ENCODE measurements at places on chromosomes 4 and X. TPM values are rescaled to one million over a fixed set of nuclear protein-coding genes. Genes with fewer than 3 reads are reported as not detected.

The STAP1 gene
- total RNA-seq, result 5.5 TPM

The ASMT gene
- total RNA-seq, result not detected

The AFF2 gene
- total RNA-seq, result 14.7 TPM

The CXXC4 gene
- total RNA-seq, result 9.6 TPM

The SHOX gene
- total RNA-seq, result 0.96 TPM

The C4orf50 gene
- 1.4 TPM for total RNA-seq

The DUSP21 gene
- total RNA-seq, result 0.72 TPM

The CEP135 gene
- 28.6 TPM for total RNA-seq

The XAGE1B gene
- 5.5 TPM for total RNA-seq

The ZIC3 gene
- total RNA-seq, result 0.72 TPM

The MTMR8 gene
- 2.6 TPM for total RNA-seq

The EMCN gene
- total RNA-seq, result 8.7 TPM

The TMEM47 gene
- 83.1 TPM for total RNA-seq

- no peak for DNase-seq
These were observed 253.1 kb upstream of the RPS6KA3 start for GRCh38 chrX:20519826-20520225.

DNA sequence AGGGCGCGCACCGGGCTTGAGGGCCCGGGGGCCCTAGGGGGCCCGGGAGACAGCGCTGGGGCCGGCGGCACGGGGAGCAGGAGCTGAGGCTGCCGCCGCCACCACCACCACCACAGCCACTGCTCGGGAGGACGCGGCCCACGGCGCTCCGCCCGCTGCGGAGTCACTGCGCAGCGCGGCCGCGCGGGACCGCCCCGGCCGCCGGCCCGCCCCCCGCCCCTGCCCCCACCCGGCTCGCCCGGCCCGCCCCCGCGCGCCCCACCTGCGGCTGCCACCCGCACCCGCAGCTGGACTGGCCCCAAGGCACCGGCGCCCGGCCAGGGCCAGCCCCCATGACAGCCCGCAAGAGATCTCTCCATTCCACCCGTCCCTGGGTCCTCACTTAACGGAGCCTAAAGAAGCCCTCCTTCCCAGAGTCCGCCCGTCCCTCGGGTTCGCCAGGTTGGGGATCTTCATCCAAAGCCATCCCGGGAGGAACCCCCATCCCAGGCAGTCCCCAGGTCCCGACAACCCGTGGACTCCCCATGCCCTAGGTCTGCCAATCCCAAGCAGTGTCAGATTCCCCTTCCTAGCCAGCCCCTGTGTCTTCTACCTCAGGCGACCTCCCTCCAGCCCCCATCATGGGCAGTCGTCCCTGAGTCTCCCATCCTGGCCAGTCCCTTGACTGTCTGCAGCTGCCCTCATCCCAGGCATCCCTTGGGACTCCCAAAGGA is 40.0 kb upstream of the IQSEC2 start:
- DNase-seq, result peak; percentile 3

DNA sequence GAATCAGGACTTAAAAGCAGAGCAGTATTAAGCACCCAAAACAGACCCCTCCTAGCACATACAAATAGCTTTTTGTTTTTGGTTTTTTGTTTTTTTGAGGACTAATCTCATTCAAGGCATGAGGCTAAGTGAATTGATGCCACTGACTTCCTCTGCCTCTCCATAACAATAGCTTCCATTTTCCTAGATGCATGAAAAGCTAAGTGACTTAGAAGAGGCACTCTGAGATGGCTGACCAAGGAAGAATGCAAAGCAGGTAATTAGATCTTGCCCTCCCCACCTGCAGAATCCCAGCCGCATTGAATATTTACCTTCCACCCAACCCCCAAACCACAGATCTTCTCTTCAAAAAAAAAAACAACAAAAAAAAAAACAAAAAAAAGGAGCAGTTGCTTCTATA is 7.4 kb upstream of the KDR start:
- DNase-seq, result no peak

DNA sequence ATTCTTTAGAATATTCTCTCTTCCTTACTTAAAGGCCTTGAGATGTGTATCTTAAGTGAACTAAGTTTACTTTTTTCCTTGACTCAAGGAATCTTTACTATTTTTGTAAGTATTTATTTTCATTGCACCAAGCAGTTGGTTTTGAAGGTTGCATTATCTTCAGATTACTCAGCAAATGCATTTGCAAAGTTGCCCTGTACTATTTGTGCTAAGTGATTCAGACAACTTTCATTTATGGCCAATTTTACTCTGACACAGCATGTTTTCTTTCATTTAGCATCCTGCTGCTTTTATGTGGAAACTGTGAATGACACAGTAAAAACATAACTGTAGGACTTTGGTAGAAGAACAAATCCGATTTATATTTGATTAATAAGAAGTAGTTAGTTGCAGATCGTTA is 191.0 kb downstream of the CCSER1 start:
- DNase-seq, result peak; percentile 72

DNA sequence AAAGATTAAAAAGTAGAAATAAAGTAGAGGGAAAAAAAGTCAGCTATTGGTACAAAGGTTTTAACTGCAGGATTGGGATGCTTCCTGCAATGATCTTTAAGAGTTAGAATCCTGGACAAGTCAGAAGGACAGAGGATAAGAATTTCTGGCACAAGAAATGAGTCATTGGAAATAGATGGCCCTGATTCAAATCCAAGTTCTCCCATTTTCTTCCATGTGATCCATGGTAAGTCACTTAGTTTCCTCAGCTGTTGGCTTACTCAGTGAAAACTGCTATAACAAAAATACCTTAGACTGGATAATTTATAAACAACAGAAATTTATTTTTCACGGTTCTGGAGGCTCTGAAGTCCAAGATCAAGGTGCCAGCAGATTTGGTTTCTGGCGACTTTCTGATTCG is 13.3 kb upstream of the TBC1D19 start:
- no peak for DNase-seq

DNA sequence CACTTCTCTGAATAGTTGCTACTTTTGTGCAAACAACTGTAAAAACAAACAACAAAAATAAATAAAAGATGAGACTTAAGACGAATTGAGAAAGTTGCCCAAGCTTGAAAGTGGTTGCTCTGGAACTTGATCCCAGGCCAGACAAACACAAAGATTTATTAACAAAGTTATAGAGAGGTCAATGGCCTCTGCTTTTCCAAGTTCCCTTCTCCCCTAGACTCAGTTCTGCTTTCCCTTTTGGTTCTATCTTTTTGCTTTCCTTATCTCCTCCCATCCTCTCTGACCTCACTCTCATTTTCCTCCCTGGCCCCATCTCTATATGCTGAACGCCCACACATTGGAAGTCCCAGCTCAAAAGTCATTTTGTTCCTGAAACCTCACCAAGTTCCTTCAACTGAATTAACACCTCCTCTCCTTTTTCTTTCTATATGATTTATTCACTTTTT is 82.7 kb downstream of the MXRA5 start:
- no peak for DNase-seq

DNA sequence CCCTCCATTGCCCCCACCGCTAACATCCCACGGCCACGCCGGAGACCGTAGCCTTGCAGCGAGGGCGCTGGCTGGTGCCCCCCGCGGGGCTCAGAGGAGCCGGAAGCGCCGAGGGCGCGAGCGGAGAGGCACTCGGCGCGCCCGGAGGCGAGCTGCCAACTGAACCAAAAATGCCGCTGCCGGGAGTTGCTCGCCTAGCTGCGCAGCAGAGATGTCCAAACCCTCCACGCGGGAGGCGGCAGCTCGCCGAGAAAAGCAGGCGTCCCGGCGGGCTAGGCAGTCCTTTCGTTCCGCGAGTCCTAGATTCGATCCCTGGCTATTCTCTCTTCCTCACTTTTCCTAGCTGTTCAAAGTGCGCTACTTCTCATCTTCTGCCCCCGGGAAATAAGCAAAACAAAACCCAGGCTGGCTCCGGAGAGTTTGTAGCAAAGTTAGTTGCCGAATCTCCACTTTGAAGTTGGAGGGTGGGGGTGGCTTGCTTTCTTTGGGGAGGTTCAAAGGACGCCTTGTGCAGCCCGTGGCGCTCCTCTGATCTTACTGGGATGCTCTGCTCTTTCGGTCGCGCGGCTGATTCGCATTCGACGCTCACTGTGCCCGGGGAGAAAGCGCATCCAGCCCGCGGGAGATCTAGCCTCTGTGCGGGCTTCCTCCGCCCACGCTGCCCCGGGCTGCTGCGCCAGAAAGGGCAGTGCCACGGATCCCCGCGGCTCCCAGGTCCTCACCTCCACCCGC is 723 bp downstream of the NKX6-1 start:
- no peak for DNase-seq

GRCh38 chrX:7068939-7069367 is 78.6 kb upstream of the STS start:
- DNase-seq, result no peak

DNA sequence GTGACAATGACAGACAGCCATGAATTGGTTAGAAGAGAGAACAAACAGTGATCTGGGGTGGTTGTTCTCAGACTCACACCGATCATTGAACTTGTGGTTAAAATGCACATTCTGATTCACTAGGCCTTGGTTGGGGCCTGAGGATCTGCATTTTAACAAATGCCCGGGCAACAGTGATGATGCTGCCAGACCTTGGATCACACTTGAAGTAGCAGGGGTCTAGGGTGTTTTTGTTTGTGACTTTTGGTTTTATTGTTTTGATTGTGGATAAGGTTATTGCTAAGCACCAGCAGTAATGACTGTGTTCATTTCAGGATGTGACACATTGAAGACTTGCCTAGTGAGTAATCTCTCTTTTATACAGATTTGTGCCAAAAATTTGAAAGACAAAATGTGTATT is 36.5 kb downstream of the TXLNG start:
- no peak for DNase-seq

DNA sequence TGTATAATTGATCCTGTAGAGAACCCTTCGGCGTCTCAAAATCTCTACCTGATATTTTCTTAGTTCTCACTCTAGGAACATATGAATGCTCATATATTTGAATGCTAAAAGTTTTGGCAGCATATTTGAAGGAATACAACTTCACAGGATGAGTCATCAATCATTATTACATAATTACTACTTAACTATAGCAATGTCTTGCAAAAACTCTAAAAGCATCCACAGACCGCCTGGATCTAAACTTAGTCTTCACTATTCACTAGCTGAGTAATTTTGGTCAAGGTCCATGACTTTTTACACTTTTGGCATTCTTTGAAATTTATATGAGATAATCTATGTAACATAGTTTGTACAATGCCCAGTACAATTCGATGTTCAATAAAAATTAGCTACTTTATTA is 194.7 kb downstream of the DTHD1 start:
- DNase-seq, result no peak

DNA sequence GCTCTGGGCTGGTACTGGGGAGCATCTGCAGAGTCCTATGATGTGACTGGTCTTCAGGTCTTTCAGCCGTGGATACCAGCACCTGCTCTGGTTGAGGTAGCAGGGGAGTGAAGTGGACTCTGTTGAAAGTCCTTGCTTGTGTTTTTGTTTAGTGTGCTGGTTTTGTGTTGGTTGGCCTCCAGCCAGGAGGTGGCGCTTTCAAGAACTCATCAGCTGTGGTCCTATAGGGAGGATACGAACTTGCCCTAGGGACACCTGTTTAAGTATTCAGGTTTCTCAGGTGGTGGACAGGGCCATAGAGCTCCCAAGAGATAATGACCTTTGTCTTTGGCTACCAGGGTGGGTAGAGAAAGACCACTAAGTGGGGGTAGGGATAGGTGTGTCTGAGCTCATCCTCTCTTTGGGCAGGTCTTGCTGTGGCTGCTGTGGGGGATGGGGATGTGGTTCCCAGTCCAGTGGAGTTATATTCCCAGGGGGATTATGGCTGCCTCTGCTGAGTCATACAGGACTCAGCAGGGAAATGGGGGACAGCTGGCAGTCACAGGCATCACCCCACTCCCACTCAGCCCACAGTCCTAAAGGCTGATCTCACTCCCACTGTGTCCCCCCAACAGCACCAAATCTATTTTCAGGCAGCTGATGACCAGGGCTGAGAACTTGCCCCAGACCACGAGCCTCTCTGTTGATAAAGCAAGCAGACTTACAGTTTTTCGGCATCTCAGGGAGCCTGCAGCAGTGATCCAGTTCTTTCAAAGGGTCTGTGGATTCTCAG is 24.1 kb downstream of the MSMO1 start:
- no peak for DNase-seq

GRCh38 chr4:10529291-10530136 is 72.3 kb upstream of the ZNF518B start:
- peak; percentile 19 for DNase-seq

DNA sequence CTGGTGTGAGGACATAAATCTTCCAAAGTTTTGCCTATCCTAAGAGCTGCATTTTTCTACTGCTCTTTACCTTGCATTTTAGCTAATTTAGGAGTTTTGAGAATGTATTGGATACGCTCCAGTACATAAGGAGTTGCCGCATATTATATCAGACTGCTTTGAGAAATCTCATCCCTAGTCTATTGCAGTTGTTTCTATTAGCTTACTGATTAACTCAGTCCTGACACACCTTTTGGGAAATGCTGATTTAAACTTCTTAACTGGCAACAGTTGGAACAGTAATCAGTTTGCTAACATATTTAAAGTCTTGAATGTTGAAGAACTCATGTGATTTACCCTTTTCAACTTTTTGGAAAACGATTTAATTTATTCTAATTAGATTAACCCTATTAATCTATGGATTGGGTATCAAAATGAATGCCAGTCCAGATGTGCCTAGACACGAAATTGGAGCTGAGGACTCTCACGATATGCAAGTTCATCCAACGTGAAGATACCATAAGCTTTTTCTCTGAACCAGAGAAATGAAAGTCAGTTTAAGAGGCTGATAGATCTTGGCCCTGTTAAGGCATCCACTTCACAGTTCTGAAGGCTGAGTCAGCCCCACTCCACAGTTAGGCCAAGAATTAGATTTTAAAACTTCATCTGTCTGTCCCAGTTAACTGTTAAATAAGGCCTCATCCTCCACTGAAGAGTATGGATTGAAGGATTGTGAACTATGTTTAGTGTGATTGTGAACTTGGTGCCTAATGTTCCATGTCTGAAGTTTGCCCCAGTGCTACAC is 90.0 kb downstream of the MAOA start:
- no peak for DNase-seq

DNA sequence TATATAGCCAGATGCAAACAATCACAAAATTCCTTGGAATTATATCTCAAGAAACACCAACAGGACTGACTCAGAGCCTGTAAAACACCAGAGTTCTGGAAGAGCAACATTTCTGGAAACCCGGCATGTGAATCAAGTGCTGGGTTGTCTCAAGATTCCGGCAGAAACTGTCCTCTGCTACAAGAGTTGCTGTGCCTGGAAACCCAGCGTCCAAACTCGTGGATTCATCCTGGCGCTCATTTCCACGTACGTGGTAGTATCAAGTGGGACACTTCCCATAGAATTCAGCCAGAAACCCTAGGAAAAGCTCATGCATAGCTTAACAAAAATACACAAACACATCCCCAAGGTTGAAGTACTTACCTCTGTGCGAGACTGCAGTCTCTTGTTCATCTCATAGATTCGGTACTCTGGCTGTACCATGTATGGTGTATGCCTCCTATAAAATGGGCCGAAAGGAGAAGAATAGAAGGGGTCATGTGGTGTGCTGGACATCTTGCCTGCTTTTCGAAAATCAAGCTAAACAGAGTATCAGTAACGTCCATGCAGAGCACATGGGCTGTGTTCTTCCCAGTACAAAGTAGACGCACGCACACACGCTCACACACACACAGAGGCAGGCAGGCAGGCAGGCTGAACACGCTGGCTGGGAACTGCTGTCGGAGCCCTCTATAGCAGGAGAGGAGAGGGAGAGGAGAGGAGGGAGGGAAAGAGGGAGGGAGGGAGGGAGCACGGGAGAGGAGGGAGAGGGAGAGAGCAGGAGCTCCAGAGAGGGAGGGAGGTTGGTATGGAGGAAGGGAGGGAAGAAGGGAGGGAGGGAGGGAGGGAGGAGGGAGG is at the start of gene LDB2:
LDB2 (minus strand) TSS at position 655 of the 837 bp plus-strand sequence.
- peak; percentile 95 for DNase-seq

GRCh38 chr4:62549601-62550000 is 1349.5 kb downstream of the ADGRL3 start:
- no peak for DNase-seq

- DNase-seq, result no peak
These were observed 64.4 kb upstream of the VCX3A start for GRCh38 chrX:6599230-6599860.

All from umbilical cord (tissue), 2 donors.